Activated CD4-positive, alpha-beta T cell treated with anti-CD3 and anti-CD28 coated beads for 4 hours (primary cell): ENCODE measurements at places on chromosomes 4 and X.

DNA sequence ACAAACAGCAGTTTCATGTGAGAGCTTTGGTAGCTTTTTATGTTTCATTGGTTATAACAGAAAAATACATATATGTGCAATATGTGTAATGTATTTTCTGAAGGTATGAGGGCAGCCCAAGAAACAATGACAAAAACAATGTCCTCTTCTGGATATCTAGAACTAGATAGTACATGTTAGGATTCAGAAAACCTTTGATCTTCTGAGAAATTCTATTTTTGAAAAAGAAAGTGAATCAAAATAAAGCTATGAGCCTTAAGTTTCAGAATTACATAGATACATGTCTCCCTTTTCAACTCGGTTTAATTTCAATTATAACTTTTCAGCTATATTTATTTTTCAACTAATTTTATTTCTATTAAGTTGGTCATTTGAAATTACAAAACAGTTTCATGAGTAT, 131.9 kb downstream of the REELD1 start:
- DNase-seq: no peak

DNA sequence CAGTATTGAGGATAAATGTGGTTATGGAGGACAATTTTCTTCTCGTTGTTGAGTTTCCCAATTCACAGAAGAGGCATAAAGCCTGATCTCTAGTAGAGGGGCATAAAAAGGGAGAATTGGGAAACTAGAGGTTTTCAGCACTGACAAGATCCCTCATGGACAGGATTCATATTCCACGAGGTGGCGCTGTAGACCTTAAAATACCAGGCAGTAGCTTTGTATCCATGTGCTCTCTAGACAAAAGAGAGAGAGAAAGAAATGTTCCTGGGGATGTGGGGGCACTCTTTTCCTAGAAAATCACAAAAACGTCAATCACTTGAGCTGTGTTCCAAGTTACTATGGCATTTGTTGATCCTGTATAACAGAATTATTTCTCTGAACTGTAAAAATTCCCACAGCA, 128.3 kb downstream of the MAGEE1 start:
- DNase-seq: no peak

GRCh38 chr4:27844376-27844775, 983.7 kb downstream of the STIM2 start:
- no peak for DNase-seq

DNA sequence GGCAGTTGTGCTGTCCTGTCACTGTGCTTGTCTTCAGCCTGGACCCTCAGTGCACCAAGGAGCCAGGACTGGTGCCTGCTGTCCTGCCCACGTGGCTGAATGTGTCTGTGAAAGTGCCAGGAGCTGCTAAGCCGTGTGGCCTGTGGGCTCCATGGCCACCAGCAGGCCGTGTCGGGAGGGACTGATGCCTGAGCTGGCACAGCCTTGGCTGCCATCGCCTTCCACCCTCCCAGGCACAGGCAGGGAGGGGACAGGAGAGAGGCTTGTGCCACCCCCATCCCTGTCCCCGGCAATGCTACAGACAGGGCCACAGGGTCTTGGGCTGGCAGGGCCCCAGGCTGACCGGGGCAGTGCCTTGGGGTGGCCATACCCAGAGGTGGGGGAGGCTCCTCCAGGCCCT, 24.8 kb downstream of the DOK7 start:
- no peak for DNase-seq

- no peak for DNase-seq
Observed at GRCh38 chr4:15753786-15754185, 24.3 kb upstream of the CD38 start.

DNA sequence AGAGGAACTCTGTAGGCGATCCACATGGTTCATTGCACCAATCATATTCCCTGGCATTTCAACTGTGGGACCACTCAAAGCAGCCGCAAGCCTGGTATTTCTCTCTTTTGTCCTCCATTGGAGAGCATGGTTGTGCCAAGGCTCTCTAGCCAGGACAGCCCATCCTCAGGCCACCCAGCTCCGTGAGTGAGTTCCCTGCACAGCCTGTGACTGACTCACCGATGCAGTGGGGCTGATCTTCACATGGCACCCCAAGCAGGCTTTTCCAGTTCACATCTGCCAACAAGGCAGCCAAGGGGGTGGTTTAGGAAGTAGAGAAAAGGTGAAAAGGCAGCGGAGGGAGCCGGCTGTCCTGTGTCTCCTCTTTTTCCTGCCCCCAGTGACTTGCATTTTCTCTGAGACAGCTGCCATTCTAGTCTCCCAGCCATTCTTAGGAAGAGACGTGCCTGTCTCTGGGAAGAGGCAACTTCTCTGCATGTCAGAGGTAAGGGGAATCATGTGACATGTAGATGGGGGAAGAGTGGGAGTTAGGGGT, 69.2 kb downstream of the MID1IP1 start:
- DNase-seq: no peak

DNA sequence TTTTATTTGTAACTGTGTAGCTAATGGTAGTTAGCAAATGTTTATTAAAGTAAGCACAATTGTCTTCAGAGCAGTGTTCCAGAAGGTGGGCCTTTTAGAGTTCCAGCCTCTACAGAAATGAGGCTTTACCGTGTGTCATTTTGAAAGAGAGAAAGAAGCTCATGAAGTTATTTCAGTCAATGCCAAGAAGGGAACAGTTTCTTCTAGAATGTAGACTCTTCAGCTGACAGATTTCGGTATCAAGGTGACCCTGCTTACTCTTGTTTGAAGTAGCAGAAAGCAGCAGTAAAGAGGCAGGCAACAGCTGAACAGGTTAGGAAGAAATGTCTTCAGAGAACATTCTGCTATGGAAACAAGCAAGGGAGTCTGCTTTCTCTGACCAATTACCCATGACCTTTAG, 93.6 kb downstream of the TASL start:
- no peak for DNase-seq

DNA sequence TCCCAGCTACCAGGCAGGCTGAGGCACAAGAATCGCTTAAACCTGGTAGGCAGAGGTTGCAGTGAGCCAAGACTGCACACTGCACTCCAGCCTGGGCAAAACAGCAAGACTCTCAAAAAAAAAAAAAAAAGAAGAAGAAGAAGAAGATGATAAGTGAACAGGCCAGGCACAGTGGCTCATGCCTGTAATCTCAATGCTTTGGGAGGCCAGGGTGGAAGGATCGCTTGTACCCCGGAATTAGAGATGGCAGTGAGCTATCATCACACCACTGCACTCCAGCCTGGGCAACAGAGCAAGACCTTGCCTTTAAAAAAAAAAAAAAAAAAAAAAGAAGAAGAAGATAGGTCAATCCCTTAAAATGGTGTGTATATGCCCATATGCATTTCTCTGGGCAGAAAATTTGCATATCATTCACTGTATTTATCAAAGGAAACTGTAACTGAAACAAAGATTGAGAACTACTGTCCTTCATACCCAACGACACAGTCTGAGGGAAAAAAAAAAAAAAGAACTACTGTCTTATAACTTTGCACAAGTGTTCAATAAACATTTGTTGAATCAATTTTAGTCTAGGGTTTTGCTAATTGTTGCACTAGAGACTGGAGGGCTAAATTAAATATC, 2.3 kb downstream of the RFC1 start:
- no peak for DNase-seq

GRCh38 chr4:123449780-123450179, 53.2 kb downstream of the SPRY1 start:
- DNase-seq: no peak
